ENCODE measurements at places on chromosomes 4 and X. TPM values are rescaled to one million over a fixed set of nuclear protein-coding genes. Genes with fewer than 3 reads are reported as not detected.

DNA sequence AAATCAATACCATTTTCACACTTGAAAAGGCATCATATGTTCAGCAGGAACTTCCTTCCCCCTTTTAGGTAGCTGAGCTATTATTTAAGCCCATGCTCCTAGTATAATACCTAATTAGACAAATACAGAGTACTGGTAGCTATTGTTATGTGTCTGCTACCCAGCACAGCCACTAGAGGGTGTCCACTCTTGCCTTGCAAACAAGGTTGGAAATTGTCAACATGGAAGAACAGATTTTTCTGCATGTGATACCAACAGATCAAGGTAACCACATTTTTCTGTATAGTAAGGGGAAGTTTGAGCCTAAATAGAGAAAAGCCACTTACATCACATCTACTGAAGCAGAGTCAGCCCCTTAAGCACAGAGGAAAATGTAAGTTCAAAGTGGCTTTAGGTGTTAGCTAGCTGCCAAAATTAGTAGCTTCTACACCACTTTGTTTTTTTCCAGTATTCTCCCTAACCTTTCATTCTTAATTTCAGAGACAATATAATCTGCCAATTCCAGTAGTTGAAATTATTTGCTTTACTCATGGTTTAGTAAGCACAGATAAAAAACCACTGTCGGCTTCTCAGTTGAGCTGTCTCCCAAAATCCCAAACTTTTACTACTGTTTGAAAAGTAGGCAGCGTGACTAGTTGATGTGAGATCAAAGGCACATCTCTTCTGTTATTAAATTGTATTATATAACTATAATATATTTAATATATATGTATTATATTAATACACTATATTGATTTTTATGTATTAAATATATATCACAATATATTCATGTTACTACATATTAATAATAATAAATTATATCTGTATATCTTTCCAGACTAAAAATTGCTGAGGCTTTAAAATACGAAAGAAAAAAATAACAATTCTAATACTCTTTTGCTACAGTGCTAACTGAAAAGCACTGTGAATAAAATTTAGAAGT lies 38.2 kb downstream of the EDNRA start:
- DNase-seq = no peak

Gene DUSP21
- total RNA-seq = not detected

Gene SCFD2
- 23.3 TPM for total RNA-seq

DNA sequence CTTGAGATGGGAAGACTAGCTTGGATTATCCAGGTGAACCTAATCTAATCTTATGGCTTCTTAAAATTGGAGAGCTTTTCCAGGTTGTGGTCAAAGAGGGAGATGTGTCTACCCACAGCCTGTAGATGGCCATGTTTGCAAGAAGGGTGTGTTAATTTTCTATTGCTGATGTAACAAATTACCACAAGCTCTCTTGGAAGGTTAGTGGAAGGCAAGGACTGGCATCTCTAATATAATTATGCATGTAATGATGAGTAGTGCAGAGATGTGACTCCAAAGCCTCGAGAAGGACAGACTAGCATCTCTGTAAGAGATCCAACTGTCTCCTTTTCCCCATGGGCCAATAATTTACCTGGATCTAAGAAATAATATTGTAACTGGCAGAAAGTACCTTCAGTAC lies 3.2 kb upstream of the ADH1B start:
- no peak for DNase-seq

DNA sequence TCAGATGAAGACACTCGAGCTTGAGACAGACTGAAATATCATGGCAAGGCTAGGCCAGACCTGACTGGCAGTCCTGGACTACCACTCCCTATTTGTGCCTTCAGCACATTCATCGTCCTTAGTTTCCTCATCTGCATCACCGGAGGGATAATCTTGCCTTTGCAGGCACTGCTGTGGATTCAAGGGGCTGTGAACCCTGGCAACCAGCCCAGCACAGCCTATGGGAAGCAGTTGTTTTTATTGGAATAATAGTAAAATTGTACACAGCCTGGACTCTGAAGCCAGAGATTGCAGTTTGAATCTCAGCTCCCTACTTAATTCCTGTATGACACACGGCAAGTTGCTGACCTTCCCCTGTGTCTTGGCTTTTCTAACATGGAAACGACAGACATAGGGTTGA lies 161.0 kb downstream of the NSUN7 start:
- DNase-seq = no peak

Gene KCNIP4
- not detected for total RNA-seq

Gene TLR6
- 7.3 TPM for total RNA-seq

DNA sequence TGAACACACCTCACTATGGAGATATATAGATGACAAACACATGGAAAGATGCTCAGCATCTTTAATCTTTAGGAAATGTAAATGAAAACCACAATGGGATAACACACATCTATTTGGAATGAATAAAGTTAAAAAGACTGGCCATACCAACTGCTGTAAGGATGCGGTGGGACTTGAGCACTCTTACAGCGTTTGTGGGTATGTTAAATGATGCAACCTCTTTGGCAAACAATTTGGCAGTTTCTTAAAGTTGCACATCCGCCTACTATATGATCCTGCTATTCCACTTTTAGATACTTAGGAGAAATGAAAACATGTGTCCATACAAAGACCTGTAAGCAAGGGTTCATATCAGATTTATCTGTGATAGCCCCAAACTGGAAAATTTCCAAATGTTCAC lies 50.7 kb downstream of the MRPL1 start:
- no peak for DNase-seq

Gene IL13RA1
- 66.7 TPM for total RNA-seq

Gene PSMD10
- total RNA-seq = 31.9 TPM

Measured in mesenteric fat pad (tissue), 1 donor.